ENCODE measurements at places on chromosomes 4 and X.
A peak's percentile ranks its signal among the peaks of the same experiment; 100 is the strongest.

- no peak for DNase-seq
Measured at GRCh38 chr4:7186516-7187167, 5.7 kb upstream of the SORCS2 start.

GRCh38 chr4:4430492-4431195 lies 43.7 kb downstream of the NSG1 start:
- DNase-seq, result peak; percentile 54

DNA sequence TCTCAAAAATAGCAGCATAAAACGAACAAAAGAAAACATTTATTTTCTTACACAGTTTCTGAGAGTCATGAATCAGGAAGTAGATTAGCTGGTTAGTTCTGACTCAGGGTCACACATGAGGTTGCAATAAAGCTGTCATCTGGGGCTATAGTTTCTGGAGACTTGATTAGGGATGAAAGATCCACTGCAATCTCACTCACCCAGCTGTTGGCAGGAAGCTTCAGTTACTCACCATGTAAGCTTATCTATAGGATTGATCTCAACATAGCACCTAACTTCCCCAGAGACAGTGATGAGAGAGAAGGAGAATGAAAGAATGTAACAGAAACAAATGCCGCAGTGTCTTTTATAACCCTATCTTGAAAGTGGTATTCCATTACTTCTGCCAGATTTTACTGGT lies 435.5 kb downstream of the GABRG1 start:
- no peak for DNase-seq

DNA sequence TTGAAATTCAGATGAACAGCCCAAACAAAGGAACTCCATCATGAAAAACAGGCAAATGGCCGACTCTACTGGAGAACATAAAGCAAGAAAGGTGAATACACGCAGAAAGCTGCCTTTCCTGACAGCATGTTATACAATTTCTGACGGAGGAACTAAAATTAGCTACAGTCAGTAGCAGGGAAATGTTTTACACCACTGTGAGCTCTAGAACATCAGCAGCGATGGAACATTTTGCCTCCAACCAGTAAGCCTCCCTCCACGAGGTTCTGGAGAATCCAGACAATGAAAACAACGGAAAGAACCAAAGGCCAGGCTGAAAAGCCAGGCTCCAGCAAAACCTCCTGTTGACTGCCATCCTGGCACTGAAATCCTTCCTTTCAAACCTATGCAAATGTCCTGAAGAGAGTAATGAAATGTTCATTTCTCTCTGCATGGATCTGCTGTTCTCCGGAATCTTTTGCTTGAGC lies 78.9 kb downstream of the IRF2 start:
- DNase-seq, result no peak

- no peak for DNase-seq
Measured at GRCh38 chr4:146550161-146550560, 28.4 kb upstream of the SLC10A7 start.

- DNase-seq, result no peak
Measured at GRCh38 chr4:6781113-6781512, 1.4 kb upstream of the KIAA0232 start.

DNA sequence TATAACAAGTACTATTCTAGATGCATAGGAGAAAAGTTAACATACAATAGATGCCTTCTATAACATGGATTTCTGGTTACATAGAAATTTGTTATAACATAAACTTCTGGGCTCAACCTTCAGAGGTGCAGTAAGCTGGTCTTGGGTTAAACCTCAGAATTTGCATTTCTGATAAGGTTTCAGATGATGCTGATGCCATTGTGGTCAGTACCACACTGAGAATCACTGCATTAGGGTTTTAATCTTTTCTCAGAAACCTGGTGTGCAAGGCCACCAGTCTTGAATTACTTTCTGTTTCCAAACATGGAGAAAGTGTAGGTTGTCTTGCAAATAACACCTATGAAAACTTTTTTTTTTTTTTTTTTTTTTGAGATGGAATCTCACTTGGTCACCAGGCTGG lies 146.2 kb downstream of the SPOCK3 start:
- no peak for DNase-seq

- DNase-seq, result no peak
Measured at GRCh38 chr4:139018971-139019758, 3.6 kb downstream of the NOCT start.

DNA sequence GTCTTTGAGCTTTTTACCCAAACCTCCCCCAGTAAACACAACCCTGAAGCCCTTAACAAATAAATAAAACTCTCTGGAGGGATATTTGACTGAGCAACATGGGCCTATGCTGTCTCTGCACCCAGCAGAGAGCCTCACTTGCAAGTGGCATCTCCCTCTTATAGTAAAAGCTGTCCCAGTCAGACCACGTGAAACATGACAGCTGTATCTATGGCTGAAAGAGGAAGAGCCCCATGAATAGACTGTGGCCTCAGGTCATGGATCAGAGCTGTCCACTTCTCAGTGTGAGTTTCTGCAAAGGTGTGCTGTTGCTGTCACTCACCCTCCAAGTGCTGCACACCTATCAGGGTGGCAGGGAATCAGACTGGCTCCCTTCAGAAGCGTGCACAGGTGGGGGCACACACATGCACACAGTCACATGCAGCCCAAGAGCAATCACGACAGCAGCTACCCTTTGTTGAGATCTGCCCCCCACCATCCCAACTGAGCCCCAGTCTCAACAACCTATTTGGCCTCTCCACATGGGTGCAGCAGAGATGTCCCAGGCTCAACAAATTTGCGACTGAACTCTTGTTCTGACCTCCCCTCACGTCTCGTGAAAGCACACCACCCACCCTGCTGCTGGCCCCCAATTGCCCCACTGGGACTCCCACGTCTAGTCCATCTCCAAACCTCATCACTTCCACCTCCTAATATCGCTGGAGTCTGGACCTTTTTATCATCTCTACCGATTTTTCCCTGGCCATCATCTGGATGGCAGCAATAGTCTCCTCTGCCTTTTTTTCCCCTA lies 45.6 kb downstream of the NAT8L start:
- DNase-seq, result no peak

DNA sequence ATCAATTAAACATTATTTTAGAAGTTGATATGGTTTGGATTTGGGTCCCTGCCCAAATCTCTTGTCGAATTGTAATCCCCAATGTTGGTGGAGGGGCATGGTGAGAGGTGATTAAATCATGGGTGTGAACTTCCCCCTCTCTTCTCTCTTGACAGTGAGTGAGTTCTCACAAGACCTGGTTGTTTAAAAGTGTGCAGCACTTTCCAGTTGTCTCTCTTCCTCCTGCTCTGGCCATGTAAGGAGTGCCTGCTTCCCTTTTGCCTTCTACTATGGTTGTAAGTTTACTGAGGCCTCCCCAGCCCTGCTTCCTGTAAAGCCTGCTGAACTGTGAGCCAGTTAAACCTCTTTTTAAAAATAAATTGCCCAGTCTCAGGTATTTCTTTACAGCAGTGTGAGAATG lies 141.4 kb downstream of the GALNTL6 start:
- DNase-seq, result no peak

Measured in PC-3 (cell line).